ENCODE measurements at places on chromosomes 1 and 21. TPM values are rescaled to one million over a fixed set of nuclear protein-coding genes. Genes with fewer than 3 reads are reported as not detected.

The TMEM82 gene
- total RNA-seq = 0.05 TPM

The LPAR3 gene
- total RNA-seq = 0.49 TPM

The OSCP1 gene
- 6.6 TPM for total RNA-seq

The SLAMF9 gene
- total RNA-seq = 0.43 TPM

The CDA gene
- 43.0 TPM for total RNA-seq

The ADAMTS4 gene
- total RNA-seq = not detected

The TMPRSS2 gene
- total RNA-seq = 0.08 TPM

The DENND2C gene
- total RNA-seq = 0.62 TPM
